Smooth muscle cell of the pulmonary artery (primary cell): ENCODE measurements at places on chromosomes 1 and 21. TPM values are rescaled to one million over a fixed set of nuclear protein-coding genes. Genes with fewer than 3 reads are reported as not detected.

The IL12RB2 gene
- not detected in 2 replicates for total RNA-seq

The LCE1E gene
- total RNA-seq, result not detected in 2 replicates

The NIBAN1 gene
- total RNA-seq, result 58.9 and 152 TPM in 2 replicates

The OR10R2 gene
- total RNA-seq, result not detected in 2 replicates

The CRYBG2 gene
- total RNA-seq, result not detected in 2 replicates
